ENCODE measurements at places on chromosomes 12 and 14.

GRCh38 chr12:26595806-26596205, 237.2 kb downstream of the ITPR2 start:
- H3K27ac ChIP-seq, result no peak overlapping the region
- no peak overlapping the region for H3K4me3 ChIP-seq
- H3K27me3 ChIP-seq, result no peaks in the 10 kb centered on the region
- H3K36me3 ChIP-seq, result no peaks in the 10 kb centered on the region

GRCh38 chr12:91104812-91105466, 6.4 kb downstream of the LUM start:
- H3K27me3 ChIP-seq, result no peaks in the 10 kb centered on the region
- H3K4me3 ChIP-seq, result no peak overlapping the region
- H3K36me3 ChIP-seq, result no peaks in the 10 kb centered on the region
- no peak for DNase-seq
- peaks cover 5% of the 10 kb centered on the region for H3K4me1 ChIP-seq

DNA sequence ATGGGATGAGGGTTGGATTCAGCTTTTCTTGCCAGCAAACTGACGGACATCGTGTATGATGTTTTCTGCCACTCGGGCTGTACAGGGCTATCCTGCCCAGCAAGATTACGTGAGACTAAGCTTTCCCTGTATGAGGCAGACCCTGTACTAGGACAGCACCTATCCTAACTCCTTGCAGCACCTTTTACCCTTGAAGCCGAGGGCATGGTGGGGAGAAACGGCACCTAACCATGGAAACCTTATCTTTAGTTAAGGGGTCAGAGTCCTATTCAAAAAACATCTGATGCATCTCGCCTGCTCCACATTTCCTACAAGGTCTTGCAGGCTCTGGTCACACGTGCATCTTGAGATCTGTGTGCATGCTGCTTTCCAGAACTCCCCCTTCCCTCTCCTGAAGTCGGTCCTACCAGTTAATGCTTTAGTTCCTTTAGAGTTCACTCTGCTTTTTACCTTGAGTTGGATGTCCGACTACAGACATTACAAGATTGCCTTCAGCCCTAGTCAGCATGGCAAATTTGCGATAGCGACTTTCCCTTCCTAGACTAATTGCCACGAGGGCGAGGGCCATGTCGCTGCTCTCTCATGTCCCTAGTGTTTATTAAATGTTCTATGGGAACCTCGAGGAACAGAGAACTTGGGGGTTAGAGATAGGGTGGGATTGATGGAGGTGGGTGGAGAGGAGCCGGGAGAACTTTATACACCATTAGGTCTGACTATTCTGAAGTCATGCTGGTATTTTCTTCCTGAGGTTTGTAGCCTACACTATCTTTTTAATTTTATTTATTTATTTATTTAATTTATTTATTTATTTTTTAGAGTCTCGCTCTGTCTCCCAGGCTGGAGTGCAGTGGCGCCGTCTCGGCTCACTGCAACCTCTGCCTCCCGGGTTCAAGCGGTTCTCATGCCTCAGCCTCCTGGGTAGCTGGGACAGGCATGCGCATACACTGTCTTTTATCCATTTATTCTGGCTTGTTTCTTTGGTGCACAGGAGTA, 6.6 kb downstream of the RAN start:
- peaks cover 28% of the 10 kb centered on the region for H3K4me1 ChIP-seq
- no peak for DNase-seq
- no peak overlapping the region for H3K27ac ChIP-seq

- H3K27ac ChIP-seq, result no peak overlapping the region
- H3K4me1 ChIP-seq, result no peaks in the 10 kb centered on the region
- DNase-seq, result no peak
- H3K4me3 ChIP-seq, result no peak overlapping the region
- no peaks in the 10 kb centered on the region for H3K27me3 ChIP-seq
These were observed 185.2 kb downstream of the ACSS3 start for GRCh38 chr12:81263072-81263471.

GRCh38 chr12:14190694-14191093, 174.8 kb upstream of the ATF7IP start:
- H3K4me1 ChIP-seq, result no peaks in the 10 kb centered on the region
- H3K4me3 ChIP-seq, result no peak overlapping the region
- DNase-seq, result no peak
- H3K27ac ChIP-seq, result no peak overlapping the region
- H3K36me3 ChIP-seq, result no peaks in the 10 kb centered on the region
- H3K27me3 ChIP-seq, result no peaks in the 10 kb centered on the region

- no peak overlapping the region for H3K4me3 ChIP-seq
- no peaks in the 10 kb centered on the region for H3K27me3 ChIP-seq
- no peaks in the 10 kb centered on the region for H3K4me1 ChIP-seq
These were observed 24.1 kb downstream of the PLEKHG7 start for GRCh38 chr12:92726850-92727249.

- peaks cover 13% of the 10 kb centered on the region for H3K4me1 ChIP-seq
- no peaks in the 10 kb centered on the region for H3K36me3 ChIP-seq
- no peak for DNase-seq
- H3K27me3 ChIP-seq, result no peaks in the 10 kb centered on the region
- H3K4me3 ChIP-seq, result no peak overlapping the region
- no peak overlapping the region for H3K27ac ChIP-seq
These were observed 23.4 kb downstream of the SYNDIG1L start for GRCh38 chr14:74402401-74403251.

DNA sequence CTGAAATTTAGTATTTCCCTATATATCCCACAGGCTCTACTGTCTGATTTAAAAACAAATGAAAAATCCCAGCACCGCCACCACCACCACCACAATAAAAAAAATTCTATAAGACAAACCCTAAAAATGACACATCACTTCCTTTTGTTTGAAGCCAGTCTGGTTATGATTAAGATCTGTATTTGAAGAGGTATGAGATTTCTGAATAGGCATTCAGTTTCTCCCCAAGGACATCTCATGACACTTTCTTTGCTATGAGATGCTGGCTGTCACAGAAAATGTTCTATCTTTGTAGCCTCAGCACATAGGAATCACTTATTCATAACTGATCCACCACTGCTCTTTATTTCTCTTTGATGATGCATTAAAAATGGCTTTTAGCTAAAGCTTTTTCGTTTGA, 1071.0 kb downstream of the SLC6A15 start:
- H3K27me3 ChIP-seq, result no peaks in the 10 kb centered on the region
- H3K36me3 ChIP-seq, result no peaks in the 10 kb centered on the region
- H3K27ac ChIP-seq, result no peak overlapping the region

DNA sequence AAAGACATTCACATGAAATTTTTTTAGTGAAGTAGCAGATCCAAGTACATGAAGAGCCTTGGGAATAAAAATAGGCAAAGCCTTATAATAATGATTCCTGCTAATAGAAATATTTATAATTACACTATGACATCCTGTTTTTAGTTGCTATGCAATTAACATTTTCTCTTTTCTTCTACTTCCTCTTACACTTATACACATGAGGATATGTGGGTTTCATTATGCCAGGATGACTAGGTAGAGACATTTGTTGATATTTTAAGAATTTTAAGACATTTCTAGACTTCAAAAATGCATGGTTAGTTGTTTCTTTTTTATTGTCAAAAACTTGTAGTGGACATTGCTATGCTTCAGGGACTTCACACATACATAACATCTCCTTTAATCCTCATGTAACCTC, 326.8 kb downstream of the SYT1 start:
- no peaks in the 10 kb centered on the region for H3K4me1 ChIP-seq
- H3K27me3 ChIP-seq, result no peaks in the 10 kb centered on the region
- H3K27ac ChIP-seq, result no peak overlapping the region
- no peak overlapping the region for H3K4me3 ChIP-seq
- no peak for DNase-seq

DNA sequence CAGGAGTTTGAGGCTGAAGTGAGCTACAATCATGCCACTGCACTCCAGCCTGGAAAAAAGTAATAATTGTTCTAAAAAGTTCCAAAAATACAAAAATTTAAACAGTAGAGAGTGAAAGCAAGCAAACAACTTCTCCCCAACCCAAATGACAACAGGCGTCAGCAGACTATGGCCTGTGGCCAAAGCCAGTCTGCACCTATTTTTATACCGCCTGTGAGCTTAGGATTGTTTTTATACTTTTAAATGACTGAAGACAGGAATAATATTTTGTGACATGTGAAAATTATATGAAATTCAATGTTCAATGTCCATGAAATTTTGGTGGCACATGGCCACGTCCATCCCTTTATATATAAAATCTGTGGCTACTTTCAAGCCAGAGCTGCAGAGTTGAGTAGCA, 48.2 kb upstream of the TMCC3 start:
- H3K4me1 ChIP-seq, result peaks cover 12% of the 10 kb centered on the region
- H3K27me3 ChIP-seq, result no peaks in the 10 kb centered on the region
- no peak overlapping the region for H3K27ac ChIP-seq
- no peak overlapping the region for H3K4me3 ChIP-seq
- H3K36me3 ChIP-seq, result no peaks in the 10 kb centered on the region

- no peaks in the 10 kb centered on the region for H3K36me3 ChIP-seq
- DNase-seq, result no peak
- H3K27me3 ChIP-seq, result no peaks in the 10 kb centered on the region
- no peak overlapping the region for H3K27ac ChIP-seq
These were observed 768.1 kb upstream of the TBX3 start for GRCh38 chr12:115451780-115452736.

- H3K4me1 ChIP-seq, result no peaks in the 10 kb centered on the region
- no peak overlapping the region for H3K27ac ChIP-seq
- H3K27me3 ChIP-seq, result no peaks in the 10 kb centered on the region
- H3K36me3 ChIP-seq, result peaks cover 31% of the 10 kb centered on the region
- DNase-seq, result no peak
These were observed 30.9 kb downstream of the DCAF4 start for GRCh38 chr14:72957213-72957612.

DNA sequence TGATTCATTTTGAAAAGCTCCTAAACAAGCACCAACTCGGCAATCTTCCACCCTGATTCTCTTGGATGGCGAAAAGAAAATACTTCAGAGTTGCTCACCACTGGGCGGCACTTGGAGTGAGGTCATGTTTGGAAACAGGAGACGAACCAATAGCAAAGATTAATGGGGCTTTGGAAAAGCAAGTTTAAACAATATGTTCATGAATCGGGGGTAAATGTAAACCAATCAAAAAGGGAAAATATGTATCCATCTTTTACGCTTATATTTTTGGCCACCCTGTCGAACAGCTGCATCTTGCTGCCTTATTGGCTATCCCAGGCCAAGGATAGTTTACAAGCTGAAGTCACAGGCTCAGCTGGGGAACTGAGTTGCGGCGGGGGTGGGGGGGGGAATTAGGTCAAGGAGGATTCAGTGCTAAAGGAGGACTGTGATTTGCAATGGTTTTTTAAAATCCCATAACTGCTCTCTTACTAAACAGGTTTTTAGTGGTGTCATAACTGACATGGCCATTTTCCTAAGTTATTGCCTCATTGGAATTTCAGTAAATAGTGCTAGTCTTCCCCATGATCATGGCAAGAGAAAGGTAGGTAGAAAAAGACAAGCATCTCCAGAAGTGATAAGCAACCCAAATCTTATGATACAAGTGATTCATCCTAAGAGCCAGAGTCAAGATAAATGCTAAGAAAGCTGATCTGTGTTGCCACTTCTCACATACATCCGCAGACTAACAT, 210.6 kb downstream of the PHLDA1 start:
- no peaks in the 10 kb centered on the region for H3K27me3 ChIP-seq
- H3K27ac ChIP-seq, result peak overlapping the region; percentile 64
- peaks cover 29% of the 10 kb centered on the region for H3K4me1 ChIP-seq
- no peak for DNase-seq
- no peak overlapping the region for H3K4me3 ChIP-seq
- H3K36me3 ChIP-seq, result no peaks in the 10 kb centered on the region

- no peak overlapping the region for H3K27ac ChIP-seq
- no peaks in the 10 kb centered on the region for H3K27me3 ChIP-seq
- no peak for DNase-seq
- H3K4me3 ChIP-seq, result no peak overlapping the region
- H3K36me3 ChIP-seq, result no peaks in the 10 kb centered on the region
- H3K4me1 ChIP-seq, result peaks cover 15% of the 10 kb centered on the region
These were observed 418.2 kb downstream of the BCAT1 start for GRCh38 chr12:24530689-24531088.

- no peaks in the 10 kb centered on the region for H3K36me3 ChIP-seq
- no peak for DNase-seq
- no peaks in the 10 kb centered on the region for H3K27me3 ChIP-seq
- no peak overlapping the region for H3K27ac ChIP-seq
- peaks cover 17% of the 10 kb centered on the region for H3K4me1 ChIP-seq
These were observed 30.2 kb upstream of the ANKRD9 start for GRCh38 chr14:102539544-102540314.

DNA sequence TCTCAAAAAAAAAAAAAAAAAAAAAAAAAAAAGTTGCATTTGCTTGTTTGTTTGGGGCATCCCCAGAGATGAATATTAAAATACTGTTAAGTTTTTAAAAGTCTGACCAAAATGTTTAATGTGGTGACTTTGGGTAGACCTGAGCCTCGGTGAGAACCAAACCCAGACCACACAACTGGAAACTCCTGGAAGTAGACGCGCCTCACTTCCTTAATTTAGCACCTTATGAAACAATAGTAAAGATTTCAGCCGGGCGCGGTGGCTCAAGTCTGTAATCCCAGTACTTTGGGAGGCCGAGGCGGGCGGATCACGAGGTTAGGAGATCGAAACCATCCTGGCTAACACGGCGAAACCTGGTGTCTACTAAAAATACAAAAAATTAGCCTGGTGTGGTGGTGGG, 9.3 kb downstream of the NFKBIA start:
- H3K4me3 ChIP-seq, result no peak overlapping the region
- no peak for DNase-seq
- H3K4me1 ChIP-seq, result peaks cover 45% of the 10 kb centered on the region

GRCh38 chr12:104547235-104547634, 90.5 kb downstream of the CHST11 start:
- H3K27ac ChIP-seq, result no peak overlapping the region
- no peaks in the 10 kb centered on the region for H3K36me3 ChIP-seq
- peaks cover 13% of the 10 kb centered on the region for H3K4me1 ChIP-seq
- H3K27me3 ChIP-seq, result no peaks in the 10 kb centered on the region
- H3K4me3 ChIP-seq, result no peak overlapping the region
- no peak for DNase-seq

DNA sequence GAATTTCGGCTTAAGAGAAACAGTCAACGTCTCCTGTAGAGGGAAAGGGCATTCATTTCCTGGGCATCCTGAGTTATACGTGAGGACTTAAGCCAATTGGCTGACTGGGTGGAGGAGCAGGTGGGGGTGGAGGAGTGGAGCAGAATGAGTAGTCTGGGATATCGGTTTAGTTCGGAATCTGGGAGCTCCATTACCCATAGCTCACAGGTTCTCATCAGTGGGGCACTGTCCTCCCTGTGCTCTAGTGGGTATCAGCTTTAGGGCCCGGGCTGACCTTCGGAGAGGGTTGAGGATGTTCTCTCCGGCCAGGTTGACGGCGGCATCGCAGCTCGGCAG, 704 bp downstream of the SDR39U1 start:
- DNase-seq, result no peak
- H3K36me3 ChIP-seq, result no peaks in the 10 kb centered on the region
- H3K4me3 ChIP-seq, result peak overlapping the region; percentile 63
- peaks cover 38% of the 10 kb centered on the region for H3K4me1 ChIP-seq
- H3K27me3 ChIP-seq, result no peaks in the 10 kb centered on the region
- peak overlapping the region; percentile 97 for H3K27ac ChIP-seq

- DNase-seq, result no peak
- H3K36me3 ChIP-seq, result no peaks in the 10 kb centered on the region
- H3K4me1 ChIP-seq, result peaks cover 35% of the 10 kb centered on the region
- peaks cover 21% of the 10 kb centered on the region for H3K27me3 ChIP-seq
- no peak overlapping the region for H3K27ac ChIP-seq
- H3K4me3 ChIP-seq, result peak overlapping the region; percentile 47
These were observed 7.6 kb upstream of the SIX1 start for GRCh38 chr14:60656686-60657455.

GRCh38 chr14:59869381-59870255, 958 bp downstream of the RTN1 start:
- H3K4me1 ChIP-seq, result peaks cover 15% of the 10 kb centered on the region
- H3K4me3 ChIP-seq, result peak overlapping the region; percentile 48
- no peaks in the 10 kb centered on the region for H3K36me3 ChIP-seq
- no peaks in the 10 kb centered on the region for H3K27me3 ChIP-seq
